IgD-negative memory B cell (primary cell): ENCODE measurements at places on chromosomes 2 and 18. TPM values are rescaled to one million over a fixed set of nuclear protein-coding genes. Genes with fewer than 3 reads are reported as not detected.

VIT gene
- 0.09 TPM for polyA plus RNA-seq

PROKR1 gene
- polyA plus RNA-seq, result not detected

CCDC74B gene
- not detected for polyA plus RNA-seq

ASB18 gene
- not detected for polyA plus RNA-seq

FRZB gene
- polyA plus RNA-seq, result 0.90 TPM

TRIM43 gene
- not detected for polyA plus RNA-seq

IMPA2 gene
- 11.9 TPM for polyA plus RNA-seq

GAD1 gene
- polyA plus RNA-seq, result not detected

ASPRV1 gene
- polyA plus RNA-seq, result 0.35 TPM

TFCP2L1 gene
- polyA plus RNA-seq, result 0.25 TPM

LPIN1 gene
- polyA plus RNA-seq, result 17.3 TPM

VWA3B gene
- polyA plus RNA-seq, result not detected

SFTPB gene
- polyA plus RNA-seq, result not detected

GREB1 gene
- polyA plus RNA-seq, result not detected

CRYGD gene
- polyA plus RNA-seq, result not detected

GMCL1 gene
- 25.7 TPM for polyA plus RNA-seq

FBXO36 gene
- polyA plus RNA-seq, result 0.63 TPM

CMPK2 gene
- polyA plus RNA-seq, result 4.6 TPM

SIX3 gene
- polyA plus RNA-seq, result not detected

FAM110C gene
- not detected for polyA plus RNA-seq

PTH2R gene
- polyA plus RNA-seq, result 0.23 TPM

CLHC1 gene
- polyA plus RNA-seq, result 1.2 TPM

TLX2 gene
- polyA plus RNA-seq, result not detected

LIMS1 gene
- 42.2 TPM for polyA plus RNA-seq

REEP1 gene
- not detected for polyA plus RNA-seq

SNX17 gene
- 219 TPM for polyA plus RNA-seq

MTLN gene
- polyA plus RNA-seq, result 112 TPM

GLI2 gene
- not detected for polyA plus RNA-seq

IL18R1 gene
- 2.2 TPM for polyA plus RNA-seq

TEKT4 gene
- polyA plus RNA-seq, result not detected

RAB27B gene
- 1.1 TPM for polyA plus RNA-seq

EN1 gene
- polyA plus RNA-seq, result not detected

KIF1A gene
- polyA plus RNA-seq, result not detected

LYG1 gene
- 0.48 TPM for polyA plus RNA-seq

TPGS2 gene
- 50.1 TPM for polyA plus RNA-seq

ALPP gene
- not detected for polyA plus RNA-seq

NEU2 gene
- polyA plus RNA-seq, result not detected

EXOC6B gene
- 3.2 TPM for polyA plus RNA-seq

TDRD15 gene
- polyA plus RNA-seq, result 0.34 TPM
